SK-N-DZ (cell line): ENCODE measurements at places on chromosomes 5 and 9.

GRCh38 chr9:115164511-115164974 is 46.6 kb upstream of the TNC start:
- DNase-seq = no peak

DNA sequence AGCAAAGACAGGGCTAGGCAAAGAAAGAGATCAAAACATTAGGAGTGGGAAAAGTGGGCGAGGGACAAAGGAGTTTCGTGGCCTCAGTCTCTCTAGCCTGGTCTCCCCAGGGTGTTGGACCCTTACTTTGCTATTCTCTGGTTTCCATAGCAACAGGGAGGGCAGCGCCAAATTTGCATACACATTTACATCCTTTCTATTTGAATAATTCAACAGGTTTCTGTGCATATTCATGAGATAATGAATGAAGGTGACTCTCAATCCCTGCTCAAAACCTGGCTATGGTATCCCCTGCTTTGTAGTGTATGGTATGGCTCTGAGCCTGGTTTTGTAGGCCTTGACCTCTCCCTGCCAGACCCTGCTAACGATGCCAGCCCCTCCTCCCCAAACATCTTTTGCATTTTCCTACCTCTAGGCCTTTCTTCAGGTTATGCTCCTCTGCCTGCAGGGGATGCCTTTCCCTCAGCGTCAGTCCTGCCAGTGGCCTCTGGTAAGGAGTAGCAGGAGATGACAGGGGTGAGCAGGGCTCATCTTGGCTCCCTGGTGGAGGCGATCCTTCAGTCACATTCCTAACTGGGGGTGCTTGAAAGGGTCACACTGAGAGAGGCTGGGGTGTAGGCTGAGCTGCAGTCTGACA is 9.8 kb downstream of the RPP25L start:
- DNase-seq = no peak

DNA sequence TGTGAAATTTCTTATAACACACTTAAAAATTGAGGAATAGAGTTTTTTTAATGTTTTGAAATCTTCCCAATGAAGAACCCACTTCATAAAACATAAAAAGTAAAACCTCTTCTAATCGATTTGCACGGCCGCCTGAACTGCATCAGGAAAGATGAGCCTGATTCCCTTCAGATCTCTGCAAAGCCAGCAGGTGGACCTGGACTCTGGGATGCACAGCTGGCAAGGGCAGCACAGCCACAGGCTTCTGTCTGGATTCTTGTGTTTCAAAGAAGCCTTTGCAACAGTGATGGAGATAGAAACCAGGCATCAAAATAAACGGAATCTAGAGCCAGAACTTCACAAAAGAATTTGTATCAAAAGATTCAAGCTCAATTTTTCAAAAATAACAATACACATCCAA is 36.0 kb upstream of the SPATA31C2 start:
- DNase-seq = no peak

GRCh38 chr5:172085738-172086137 is 79.3 kb upstream of the FBXW11 start:
- DNase-seq = no peak

DNA sequence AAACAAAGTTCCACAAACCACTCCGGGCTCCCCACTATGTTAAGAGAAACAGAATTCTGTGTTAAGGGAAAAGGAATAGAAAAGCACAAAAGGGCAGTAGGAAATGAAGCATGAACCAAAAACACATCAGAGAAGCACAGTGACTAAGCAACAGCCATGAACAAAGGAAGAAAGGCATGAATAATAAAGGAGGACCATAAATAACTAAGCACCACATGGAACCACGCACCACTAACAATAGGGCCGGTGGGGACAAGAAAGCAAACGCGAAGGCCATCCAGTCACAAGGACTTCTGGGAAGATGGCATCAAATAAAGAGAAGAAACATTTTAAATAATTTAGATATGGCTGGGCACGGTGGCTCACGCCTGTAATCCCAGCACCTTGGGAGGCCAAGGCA is 18.0 kb downstream of the PRUNE2 start:
- no peak for DNase-seq

DNA sequence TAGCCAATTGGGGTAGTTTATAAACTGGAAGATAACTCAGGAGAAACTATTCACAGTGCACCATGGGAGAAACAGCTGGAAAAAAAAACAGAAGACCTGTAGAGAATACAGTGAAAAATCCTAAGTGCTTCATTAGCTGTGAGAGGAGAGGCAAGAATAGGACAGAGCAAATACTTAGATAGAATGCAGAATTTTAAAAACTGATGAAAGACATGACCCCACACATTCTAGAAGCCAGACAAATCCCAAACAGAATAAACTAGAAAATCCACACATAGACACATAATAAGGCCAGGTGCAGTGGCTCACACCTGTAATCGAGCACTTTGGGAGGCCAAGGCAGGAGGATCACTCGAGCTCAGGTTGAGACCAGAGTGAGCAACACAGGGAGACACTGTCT is 7.5 kb upstream of the FAM151B start:
- no peak for DNase-seq

- DNase-seq = peak; percentile 5
These were observed 1.2 kb downstream of the TTC33 start for GRCh38 chr5:40754381-40755092.

GRCh38 chr5:61949054-61949678 is 356.8 kb upstream of the KIF2A start:
- DNase-seq = no peak

DNA sequence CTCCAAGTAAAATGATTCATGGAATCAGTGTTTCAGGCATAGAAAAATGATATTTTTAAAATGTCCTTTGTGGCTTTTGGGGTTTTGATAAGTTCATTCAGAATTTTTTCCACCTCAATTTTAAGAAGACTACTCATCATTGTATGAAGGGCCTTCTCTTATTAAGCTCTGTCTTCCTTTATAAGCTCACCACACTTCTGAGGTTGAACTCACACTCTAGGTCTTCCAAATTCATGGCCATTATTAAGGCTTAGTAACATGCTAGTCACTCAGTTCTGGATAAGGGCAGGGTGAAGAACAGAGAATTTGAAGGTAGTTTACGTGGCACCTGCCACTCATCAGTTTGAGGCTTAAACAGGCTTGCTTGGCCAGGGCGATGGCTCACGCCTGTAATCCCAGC is 4.2 kb downstream of the MELK start:
- no peak for DNase-seq

GRCh38 chr9:7315116-7315515 is 484.5 kb downstream of the DMAC1 start:
- DNase-seq = no peak

DNA sequence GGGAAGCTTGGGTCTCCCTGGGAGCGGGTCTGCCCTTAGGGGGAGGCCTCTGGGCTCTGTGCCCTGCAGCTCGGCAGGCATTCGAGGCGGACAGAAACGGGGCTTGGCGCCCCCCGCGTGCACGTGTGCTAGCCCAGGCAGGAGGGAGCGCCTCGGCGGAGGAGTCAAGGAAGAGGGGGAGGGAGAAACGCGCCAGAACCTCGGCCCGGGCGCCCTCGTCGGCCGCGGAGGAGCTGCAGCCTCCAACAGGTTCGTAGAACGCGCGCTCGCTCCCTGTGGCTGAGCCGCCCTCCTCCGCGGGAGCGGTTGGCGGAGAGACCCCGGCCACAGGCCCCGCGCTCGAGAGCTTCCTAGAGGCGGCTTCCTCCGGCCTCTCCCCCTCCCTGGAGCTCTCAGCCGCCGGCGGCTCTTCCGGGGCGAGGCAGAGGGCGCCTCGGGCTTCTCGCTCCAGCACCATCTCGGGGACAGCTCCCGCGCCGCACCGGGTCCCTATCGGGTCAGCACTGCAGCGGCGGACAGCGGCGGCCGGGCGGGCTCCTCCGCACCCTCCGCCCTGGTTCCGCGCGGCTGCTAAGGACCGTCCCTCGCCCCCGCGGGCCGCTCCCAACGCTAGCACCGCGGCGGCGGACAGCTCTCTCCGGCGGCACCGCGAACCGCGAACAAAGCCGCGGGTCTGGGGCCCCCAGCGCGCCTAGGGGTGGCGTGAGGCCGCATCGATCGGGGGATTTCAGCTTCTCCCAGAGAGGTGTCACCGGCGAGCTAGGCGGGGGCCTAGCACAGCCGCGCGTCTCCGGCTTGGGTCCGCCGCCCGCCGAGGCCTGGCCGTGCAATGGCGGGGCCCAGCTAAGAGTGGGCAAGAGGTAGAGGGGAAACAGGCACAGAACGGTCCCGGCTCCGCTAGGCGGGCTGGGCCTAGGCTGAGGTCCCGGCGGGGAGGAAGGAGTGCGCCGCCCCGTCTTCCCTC is 74.6 kb upstream of the CPLX2 start:
- peak; percentile 73 for DNase-seq

- DNase-seq = no peak
These were observed 84.8 kb downstream of the ADAMTS2 start for GRCh38 chr5:179260324-179261070.

DNA sequence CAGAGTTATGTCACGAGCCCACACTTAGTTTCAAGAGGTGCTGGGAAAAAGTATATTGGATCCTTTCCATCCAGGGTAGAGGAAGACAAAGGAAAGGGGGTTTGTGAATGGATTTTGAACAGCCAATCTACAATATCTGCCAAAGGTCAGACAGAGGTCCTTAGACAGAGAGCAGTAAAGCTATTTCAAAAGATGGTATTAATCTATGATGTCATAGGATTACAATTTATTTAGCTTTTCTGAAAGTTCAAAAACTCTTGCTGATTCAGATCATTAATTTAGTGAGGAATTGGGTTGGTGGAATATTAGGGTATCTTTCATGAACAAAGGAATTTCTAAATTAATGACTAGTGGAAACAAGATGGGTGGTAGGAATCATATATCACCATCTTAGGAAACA is 126.9 kb downstream of the NTRK2 start:
- no peak for DNase-seq

DNA sequence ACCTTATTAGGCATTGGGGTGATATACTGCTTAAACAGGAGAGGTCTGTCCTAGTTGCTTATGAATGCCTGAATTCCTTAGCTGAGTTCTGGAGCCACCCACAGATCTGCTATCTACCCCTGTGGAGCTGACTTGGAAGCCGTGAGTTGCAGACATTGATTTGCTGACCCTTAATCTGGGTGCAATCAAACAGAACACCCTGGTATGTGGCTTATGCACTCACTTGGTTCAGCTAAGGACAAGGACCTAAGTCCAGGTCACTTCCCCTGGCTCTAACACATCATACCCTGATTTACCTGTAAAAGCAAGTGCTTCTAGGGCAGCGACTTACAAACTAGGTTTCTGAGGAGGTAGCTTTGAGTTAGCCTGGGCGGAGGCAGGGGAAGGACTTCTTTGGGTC is 41.6 kb upstream of the TLR4 start:
- DNase-seq = no peak

GRCh38 chr5:88159591-88159990 is 109.1 kb downstream of the TMEM161B start:
- DNase-seq = no peak

GRCh38 chr9:71048280-71048679 is 73.1 kb downstream of the TRPM3 start:
- no peak for DNase-seq

DNA sequence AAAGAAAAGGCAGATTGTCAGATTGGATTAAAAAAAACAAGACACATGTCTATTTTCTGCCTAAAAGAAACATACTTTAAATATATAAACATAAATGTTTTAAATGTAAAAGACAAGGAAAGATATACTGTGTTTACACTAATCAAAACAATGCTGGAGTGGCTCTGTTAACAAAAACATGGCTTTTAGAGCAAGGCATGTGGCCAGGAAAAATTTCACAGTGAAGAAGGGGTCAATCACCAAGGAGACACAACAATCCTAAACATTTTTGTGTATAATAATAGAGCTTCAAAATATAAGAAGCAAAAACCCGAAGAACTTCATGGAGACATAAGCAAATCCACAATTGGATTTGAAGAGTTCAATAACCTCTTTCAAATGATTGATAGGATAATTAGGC is 18.5 kb upstream of the GADD45G start:
- DNase-seq = no peak

- DNase-seq = no peak
These were observed 13.6 kb downstream of the MTMR12 start for GRCh38 chr5:32299059-32299677.

DNA sequence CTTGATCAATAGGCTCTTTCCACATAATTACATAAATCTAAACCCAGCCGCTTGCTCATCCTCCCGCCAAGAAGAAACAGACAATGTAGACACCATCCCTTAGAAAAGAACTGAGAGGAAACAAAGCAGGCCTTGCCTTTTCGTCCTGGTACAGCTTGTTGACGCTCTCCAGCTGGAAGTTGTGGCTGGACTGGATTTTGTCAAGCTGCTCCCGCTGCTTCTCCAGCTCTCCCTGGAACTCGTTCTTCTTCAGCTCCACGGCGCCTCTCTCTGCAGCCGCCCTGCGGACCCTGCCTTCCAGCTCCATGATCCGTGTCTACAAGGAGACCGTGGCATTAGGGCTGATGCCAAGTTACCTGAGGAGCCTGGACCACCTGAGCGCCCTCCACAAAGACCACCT is 22.1 kb downstream of the GOLM1 start:
- peak; percentile 53 for DNase-seq

GRCh38 chr5:178110-178509 is 13.2 kb upstream of the LRRC14B start:
- DNase-seq = no peak

- no peak for DNase-seq
These were observed 949.7 kb upstream of the NUDT12 start for GRCh38 chr5:104512063-104512825.

- DNase-seq = peak; percentile 47
These were observed 163.6 kb upstream of the RORB start for GRCh38 chr9:74333384-74334032.

DNA sequence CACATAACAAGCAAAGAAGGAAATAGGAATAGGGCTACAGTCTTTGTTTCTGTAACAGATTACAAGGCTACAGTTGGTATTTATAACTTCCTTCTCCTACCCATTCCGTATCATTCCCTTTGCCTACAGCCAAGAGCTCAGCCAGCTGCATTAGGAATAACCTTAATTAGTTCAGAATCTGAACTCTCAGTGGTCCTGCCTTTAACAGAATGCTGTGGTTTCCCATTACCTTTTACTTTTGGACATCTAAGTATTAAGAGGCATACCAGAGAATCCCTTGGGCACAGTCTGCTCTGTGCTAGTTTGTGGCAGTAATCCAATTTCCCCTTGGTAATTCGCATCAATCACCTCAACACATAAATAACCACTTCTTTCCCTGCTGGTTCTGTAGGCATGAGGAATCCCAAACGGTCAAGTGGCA is 44.2 kb downstream of the PKD2L2 start:
- DNase-seq = peak; percentile 76

- DNase-seq = no peak
These were observed 55.3 kb downstream of the TRPC7 start for GRCh38 chr5:136309932-136310598.

DNA sequence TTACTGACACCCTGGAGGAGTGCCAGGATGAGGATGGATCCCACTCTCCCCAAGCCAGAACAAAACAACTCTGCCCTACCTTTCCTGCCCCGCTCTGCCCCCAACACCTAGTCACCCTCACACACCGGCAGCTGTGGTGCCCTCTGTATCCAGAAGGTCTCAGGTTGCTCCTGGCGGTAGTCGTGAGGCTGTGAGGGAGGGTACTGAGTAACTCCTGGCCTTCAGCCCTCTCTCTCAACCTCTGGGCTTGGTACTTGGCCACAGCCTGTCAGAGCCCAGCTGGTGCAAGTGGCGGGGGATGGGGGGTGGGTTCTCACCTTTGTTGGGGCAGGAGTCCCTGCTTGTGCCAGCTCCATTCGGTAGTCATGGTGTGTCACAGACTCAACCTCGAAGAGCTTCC is 1.9 kb downstream of the SPAG8 start:
- no peak for DNase-seq

- DNase-seq = no peak
These were observed 37.4 kb upstream of the TTC1 start for GRCh38 chr5:159971514-159971913.
